ENCODE measurements at places on chromosomes 1 and 21.

DNA sequence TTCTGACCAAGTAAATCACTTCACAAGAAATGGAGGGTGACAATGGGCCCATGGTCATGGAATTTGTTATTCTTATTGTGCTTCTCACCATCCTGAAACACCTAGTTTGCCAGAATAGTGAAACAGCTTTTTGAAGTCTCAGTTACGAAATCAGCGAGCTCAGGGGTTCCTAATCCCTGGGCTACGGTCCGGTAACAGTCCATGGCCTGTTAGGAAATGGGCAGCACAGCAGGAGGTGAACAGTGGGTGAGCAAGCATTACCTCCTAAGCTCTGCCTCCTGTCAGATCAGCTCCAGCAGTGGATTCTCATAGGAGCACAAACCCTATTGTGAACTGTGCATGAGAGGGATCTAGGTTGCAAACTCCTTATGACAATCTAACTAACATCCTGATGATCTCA, 1356.3 kb downstream of the KCNT2 start:
- DNase-seq, result no peak

- peak; percentile 88 for DNase-seq
These were observed at the start of gene HMGN2 for GRCh38 chr1:26472320-26472900. Gene HMGN2 (plus strand): TSS chr1:26472440. CDS start chr1:26472613, 173 bp downstream.

- no peak for DNase-seq
These were observed 4.0 kb downstream of the STPG1 start for GRCh38 chr1:24409535-24409934.

DNA sequence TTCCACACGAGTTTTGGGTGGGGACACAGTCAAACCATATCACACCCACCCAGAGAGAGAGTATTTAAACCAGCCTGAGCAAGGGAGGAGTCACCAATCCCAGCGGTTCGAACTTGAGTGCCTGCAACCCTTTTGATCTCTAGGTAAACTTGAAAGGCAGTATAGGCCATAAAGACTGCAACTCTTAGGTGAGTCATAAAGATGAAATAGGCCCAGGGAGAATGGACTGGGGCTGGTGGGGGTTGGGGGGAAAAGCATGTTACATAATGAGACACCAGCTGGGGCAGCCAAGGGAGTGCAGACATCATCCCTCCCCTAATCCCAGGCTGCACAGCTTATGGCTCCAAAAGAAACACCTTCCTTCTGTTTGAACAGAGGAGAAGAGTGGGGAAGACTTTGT, 99.8 kb upstream of the LHX8 start:
- DNase-seq, result no peak

GRCh38 chr21:31317688-31318087, 26.4 kb downstream of the TIAM1 start:
- DNase-seq, result no peak

DNA sequence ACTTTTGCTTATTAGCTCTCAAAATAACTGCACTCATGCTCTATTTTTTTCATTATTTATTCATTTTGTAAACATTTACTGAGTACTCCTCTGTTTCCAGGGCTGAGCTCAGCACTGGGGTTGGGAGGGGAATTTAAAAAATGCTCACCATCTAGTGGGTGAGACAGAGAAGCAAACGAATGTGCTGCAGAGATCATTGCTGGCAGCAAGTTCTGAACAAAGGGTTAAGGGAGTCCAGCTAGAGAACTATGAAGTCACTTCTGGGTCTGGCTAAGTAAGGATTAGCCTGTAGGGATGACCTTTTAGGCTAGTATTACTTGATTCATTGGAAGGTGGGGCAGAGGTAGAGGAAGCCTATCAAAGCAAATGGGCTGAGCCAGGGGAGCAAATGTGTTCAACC, 99.1 kb upstream of the ZNF644 start:
- DNase-seq, result no peak

GRCh38 chr21:29175408-29176134, 45.1 kb downstream of the MAP3K7CL start:
- no peak for DNase-seq

GRCh38 chr1:183569141-183569540, 21.1 kb downstream of the NCF2 start:
- DNase-seq, result no peak

DNA sequence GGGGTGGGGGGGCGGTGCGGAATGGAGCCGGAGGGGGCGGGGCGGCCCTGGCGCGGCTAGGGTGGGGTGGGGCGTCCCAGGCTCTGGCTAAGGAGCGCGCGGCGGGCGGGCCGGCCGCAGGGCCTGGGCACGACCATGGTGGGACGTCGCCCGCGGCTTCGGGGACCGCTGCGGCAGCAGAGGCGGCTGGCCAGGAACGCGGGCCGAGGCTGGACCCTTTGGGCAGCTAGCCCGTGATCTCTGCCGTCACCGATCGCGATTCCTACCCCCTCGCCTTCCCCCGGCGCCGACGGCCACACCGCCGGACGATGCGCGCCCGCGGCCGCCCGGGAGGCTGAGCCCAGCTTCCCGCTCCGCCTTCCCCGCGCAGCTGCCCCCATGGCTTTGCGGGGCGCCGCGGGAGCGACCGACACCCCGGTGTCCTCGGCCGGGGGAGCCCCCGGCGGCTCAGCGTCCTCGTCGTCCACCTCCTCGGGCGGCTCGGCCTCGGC, at the start of gene MAP3K21:
Gene MAP3K21, plus strand, starts transcription at position 74 of the 491 bp plus-strand sequence. Its CDS starts 305 bp downstream, at position 379.
- no peak for DNase-seq

GRCh38 chr1:89081005-89081404, 16.0 kb upstream of the GBP1 start:
- DNase-seq, result no peak

- no peak for DNase-seq
These were observed 1.4 kb upstream of the CFAP298 start for GRCh38 chr21:32613436-32614043.

GRCh38 chr1:89995598-89996449, 914 bp downstream of the ZNF326 start:
- peak; percentile 32 for DNase-seq

GRCh38 chr1:245896258-245896657, 610.8 kb downstream of the SMYD3 start:
- DNase-seq, result no peak

DNA sequence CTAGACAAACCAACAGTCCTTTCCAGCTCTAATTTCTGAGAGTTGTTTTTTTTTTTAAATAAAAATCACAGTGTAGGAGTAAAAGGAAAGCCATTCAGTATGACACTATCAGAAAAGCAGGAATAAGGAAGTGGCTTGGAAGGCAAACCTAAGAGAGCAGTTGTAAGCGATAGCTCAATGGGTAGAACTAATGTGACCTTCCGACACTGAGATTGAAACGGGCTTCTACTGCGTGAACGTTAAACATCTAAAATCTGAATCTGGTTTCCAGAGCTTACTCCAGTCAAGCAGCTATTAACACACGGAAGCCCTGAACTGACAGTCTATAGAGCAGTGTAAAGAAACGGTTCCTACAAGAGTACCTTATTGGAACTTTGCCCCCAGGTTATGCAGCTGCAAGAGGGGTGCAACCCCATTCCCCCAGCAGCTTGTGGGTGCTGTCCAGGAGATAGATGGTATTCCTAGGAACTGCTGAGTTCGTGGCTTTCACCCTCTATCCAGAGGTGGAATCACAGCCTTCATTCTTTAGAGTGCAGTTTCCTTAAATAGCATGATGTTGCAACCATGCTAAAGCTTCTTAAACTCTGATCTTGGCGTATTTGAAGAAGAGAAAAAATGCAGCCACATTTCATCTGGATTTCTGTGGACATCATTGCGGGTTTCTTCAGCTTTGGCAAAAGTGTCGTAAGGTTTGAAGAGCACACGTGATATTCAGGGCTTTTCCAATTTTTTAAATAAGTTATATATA, 3.3 kb upstream of the IRF2BP2 start:
- peak; percentile 50 for DNase-seq

DNA sequence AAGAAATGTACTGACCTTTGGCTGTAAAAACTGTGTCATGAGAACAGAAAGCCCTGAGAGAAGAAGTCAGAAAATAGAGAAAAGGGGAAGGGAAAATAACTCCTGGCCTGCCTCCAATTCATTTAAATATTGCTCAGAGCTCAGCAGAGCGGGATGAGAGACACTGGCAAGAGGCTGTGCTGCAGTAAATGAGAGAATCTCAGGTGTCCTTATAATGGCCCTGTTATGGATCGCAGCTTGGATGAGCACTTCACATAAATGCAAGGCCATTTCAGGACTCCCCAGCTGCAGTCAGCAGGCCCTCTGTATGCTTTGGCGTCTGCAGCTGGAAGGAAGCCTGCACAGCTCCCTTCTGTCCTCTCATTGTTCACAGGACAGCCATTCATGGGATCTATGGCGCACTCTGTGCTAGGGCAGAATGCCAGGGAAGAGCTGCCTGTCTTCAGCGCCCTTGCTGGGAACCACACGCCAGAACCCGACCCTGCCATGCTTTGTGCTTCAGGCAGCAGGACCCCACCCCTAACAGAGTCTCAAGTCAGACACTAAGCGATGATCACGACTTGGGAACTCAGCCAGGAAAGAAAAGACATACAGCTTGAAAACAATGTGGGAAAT, 20.7 kb upstream of the ABCB10 start:
- DNase-seq, result peak; percentile 49

- DNase-seq, result no peak
These were observed 32.0 kb upstream of the FAM89A start for GRCh38 chr1:231072041-231072440.

DNA sequence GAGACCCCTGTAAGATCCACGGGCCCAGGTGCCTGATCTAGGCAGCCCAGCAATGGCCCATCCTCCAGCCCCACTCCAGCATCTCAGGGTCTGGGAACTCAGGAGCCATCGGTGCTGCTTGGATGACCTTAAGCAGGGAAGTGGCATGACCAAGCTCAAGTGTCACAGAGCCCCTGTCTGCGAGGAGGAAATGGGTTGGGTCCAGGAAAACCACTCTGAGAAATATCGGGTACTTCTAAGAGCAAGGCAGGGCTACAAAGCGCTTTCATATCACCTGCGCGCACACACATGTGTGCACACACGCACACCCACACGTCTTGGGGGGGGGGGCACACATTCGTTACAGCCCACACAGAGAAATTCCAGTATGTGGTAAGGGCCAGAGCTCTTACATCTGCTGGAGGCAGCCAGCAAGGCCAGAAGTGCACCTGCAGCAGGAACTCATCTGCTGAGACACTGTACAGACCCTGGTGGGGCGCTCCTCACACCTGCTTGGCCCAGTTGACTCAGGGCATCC, 32.6 kb upstream of the SPOCD1 start:
- DNase-seq, result no peak

DNA sequence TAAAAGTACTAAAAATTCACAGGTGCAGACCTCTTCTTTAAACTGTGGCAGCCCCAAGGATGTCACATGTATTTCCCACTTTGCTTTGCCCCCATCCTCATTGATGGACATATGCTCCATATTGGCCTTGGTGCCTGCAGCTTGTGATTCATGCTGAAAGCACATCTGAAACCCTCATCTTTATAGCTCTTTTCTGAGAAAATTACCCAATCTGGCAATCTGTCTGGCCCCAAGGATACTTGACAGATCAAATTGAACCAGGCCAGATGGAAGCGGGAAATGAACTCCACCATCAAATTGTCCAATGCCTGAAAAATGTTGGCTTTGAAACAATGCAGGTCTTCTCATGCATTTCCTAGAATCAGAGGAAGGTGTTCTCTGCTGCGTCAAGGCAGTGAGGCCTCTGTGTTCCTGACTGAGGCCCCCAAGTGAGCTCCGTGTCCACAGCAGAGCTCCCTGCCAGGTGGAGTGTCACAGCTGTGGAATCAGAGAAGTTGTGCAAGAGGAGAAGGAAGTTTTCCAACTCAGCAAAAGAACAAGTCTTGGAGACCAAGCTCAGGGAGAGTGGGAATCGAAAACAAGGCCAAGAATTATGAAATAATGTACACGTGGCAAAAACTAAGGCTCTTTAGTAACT, 323.7 kb downstream of the PLPP3 start:
- no peak for DNase-seq

DNA sequence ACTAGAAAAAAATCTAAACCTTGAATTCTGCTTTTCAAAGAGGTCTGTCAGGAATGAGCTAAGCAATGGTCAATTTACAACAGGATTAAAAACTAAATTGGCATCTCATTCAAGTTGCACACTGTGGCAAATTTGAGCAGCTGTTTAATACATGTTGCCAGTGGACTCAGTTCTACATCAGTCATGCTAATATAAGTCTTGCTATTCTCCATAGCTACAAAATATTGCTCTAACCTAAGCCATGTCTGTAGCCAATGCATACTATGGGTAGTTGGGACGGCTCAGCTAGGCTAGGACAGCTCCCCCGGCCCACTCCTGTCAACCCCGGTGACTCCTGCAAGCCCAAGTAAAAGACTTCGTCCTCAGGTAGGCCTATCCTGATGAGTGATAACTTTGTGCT, 10.9 kb upstream of the VAV3 start:
- no peak for DNase-seq

DNA sequence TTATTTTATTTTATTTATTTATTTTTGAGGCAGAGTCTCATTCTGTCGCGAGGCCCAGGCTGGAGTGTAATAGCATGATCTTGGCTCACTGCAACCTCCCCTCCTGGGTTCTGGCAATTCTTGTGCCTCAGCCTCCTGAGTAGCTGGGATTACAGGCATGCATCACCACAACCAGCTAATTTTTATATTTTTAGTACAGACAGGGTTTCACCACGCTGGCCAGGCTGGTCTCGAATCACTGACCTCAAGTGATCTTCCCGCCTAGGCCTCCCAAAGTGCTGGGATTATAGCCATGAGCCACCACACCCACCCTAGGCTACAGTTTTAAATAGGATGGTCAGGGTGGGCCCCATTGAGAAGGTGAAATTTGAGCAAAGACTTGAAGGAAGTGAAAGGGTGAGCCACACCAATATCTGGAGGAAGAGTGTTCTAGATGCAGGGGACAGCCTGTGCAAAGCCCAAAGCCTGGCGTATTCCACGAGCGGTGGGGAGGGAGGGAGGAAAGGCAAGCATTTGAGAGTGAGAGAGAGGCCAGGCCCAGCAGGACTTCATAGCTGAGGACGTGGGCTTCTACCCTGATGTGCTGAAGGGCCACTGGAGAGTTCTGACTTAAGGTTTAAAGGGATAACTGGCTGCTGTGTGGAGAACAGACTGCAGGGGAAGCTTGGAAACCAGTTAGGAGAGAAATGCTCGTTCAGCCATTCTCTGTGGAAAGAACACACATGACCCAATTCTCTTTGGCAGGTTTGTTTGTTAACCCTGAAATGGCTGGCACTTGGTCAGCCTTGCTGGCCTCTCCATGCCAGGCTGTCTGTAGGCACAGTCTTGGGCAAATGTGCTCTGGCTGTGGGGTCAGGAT, 62.6 kb upstream of the FAM20B start:
- no peak for DNase-seq

DNA sequence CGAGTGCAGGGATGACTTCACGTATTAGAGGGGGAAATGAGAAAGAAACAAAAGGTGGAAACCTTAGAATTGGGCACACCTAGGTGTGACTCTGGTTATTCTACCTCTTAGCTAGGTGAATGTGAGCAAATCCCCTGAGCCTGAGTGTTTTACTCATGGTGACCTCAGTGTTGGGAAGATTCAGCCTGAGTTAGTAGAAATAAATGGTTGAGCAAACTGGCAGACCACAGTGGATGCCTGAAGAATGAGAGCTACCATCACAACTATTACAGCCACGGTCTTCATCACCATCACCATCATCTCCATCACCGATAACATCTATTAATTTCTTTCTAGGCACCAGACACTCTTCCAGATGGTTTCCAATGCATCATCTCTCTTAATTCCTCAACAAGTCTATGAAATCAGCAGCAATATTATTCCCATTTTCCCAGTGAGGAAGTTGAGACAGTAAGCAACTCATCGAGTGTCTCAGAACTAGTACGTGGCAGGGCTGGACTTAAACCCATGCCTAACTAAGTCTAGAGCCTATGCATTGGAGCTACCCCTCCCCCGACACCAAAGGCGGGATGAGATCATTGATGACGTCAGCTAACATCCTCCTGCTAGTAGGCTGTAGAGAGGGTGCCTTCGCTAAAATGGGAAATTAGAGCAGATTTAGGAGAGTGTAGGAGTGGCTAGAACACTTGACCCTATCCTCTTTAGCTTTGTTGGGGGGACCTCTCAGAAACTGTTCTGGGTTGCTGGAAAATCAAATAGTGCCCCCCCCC, 7.9 kb upstream of the KAZN start:
- DNase-seq, result no peak

Measured in KG1 (cell line).